Memory B cell (primary cell): ENCODE measurements at places on chromosomes 3 and 15.

GRCh38 chr3:159787178-159787574, 201.5 kb upstream of the IL12A start:
- DNase-seq = no peak

DNA sequence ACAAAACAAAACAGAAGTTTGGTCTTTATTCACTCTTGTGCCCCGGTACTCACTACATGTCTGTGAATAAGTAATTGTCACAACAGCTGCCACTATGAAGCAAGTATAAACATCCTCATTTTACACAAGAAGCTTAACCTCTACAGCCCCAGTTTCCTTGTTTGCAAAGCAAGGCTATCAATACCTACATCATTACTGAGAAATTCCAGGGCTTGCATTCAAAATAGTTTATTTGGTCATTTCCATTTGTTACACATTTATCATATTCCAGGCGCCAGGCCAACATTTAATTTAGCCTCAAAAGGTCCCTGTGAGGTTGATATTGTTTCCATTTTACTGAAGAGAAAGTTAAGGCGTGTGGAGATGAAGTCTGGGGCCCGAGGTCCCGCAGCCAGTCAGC, 161.4 kb upstream of the LRTM1 start:
- no peak for DNase-seq

DNA sequence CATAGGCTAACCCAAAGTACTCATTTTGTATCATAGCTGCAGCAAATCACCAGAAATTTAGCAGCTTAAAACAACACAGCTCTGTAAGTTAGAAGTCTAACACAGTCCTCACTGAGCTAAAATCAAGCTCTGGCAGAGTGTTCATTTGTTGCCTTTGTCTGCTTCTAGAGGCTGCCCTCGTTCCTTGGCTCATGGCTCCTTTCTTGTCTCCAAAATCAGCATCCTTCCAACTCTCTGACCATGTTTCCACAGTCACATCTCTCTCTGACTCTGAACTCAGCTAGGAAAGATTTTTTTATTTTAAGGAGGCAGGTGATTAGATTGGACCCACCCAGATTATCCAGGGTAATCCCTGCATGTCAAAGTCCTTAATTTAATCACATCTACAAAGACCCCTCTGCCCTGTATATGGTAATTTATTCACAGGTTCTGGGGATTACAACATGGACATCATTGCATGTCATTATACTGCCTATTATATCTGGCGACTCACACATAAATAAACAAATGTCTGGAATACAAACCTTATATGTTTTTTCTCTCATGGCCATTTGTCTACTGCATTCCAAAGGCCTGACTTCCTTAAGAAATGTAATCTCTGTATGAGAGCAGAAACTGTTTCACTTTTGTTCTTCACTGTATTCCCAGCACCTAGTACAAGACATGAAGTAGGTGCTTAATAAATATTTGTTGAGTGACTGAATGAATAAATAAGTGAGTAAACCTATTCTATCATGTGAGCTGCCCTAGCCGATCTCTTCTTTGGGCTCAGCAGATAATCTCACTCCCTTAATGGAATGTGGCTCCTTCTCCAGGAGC, 15.1 kb upstream of the UACA start:
- no peak for DNase-seq

GRCh38 chr3:177968891-177969290, 567.3 kb upstream of the KCNMB2 start:
- DNase-seq = no peak
